GM23338 (cell line): ENCODE measurements at places on chromosomes 11 and 22. TPM values are rescaled to one million over a fixed set of nuclear protein-coding genes. Genes with fewer than 3 reads are reported as not detected.

DNA sequence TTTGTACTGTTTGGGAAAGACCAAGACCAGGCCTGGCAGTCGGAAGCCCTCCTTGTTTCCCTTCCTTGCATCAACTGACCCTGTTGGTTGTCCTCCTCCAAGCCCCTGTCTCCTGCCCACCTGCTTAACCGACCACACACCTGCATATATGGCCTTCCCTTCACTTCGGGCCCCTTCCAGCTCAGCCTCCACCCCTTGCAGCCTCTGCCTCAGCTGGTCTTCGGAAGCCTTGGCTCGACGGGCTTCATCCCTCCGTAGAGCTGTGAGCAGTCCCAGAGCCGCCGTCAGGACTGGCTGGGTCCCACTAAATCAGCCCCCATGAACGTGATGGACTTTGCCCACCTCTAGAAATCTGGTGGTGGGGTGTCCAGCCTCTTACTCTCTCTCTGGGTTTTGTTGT is 8.4 kb downstream of the NHERF4 start:
- DNase-seq = no peak
- H3K36me3 ChIP-seq = no peaks in the 10 kb centered on the region
- H3K27ac ChIP-seq = no peak overlapping the region
- H3K27me3 ChIP-seq = no peaks in the 10 kb centered on the region
- 0 out of 2 replicates have a peak, but pooled peaks cover 3% of the 10 kb centered on the region for H3K4me1 ChIP-seq

GRCh38 chr22:38032681-38033521 is 24.3 kb upstream of the PICK1 start:
- peaks cover 17% of the 10 kb centered on the region; the same call in 1 of the 2 replicates for H3K4me1 ChIP-seq
- H3K4me3 ChIP-seq = no peak overlapping the region
- no peak overlapping the region for H3K27ac ChIP-seq
- H3K36me3 ChIP-seq = no peaks in the 10 kb centered on the region

PGA4 gene
- total RNA-seq = 3.7 TPM in 1 of 2 replicates, not detected in the other

DNA sequence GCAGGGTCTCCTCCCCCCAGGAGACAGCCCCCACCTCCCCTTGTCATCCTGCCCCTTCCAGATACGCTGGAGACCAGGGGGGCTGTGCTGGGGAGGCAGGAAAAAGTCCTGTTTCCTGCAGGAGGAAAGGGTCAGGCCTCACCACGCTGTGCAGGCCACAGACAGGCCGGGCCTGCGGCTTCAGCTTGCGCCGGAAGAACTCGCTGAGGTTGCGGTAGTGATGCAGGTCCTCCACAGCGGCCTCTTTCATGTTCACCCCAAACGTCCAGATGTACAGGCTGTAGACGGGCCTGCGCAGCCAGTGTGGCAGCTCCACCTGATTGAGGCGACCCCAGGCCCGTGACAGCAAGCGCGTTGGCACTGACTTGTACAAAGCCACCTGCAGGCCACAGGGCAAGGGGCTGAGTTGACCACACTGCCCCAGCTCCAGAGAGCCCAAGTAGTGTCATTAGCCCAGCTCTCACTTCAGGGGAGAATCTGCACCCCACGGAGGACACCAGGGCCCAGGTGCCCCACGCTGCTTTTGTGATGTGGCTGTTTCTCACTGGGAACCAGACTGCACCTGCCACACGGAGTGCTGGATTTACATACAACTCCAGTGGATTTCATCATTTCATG is 40.4 kb downstream of the PISD start:
- DNase-seq = no peak
- H3K27me3 ChIP-seq = no peaks in the 10 kb centered on the region
- no peaks in the 10 kb centered on the region for H3K36me3 ChIP-seq
- no peak overlapping the region for H3K4me3 ChIP-seq
- no peak overlapping the region for H3K27ac ChIP-seq

TTLL8 gene
- total RNA-seq = not detected in 2 replicates

DNA sequence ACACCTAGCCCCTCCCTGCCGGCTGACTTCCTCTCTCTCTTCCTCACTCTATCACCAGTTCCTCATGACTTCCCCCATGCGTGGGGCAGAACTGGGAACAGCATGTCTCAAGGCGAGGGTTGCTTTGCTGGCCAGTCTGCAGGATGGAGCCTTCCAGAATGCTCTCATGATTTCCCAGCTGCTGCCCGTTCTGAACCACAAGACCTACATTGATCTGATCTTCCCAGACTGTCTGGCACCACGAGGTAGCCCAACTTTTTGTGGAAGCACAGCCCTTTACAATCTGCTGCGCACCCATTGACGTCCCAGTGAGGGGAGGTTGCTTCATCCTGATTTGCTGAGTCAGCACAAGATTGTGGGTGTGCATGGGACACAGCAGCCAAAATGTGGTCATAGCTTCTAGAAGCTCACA is 8.6 kb downstream of the TCN2 start:
- no peak overlapping the region for H3K27ac ChIP-seq
- no peaks in the 10 kb centered on the region for H3K27me3 ChIP-seq
- H3K4me3 ChIP-seq = no peak overlapping the region
- DNase-seq = no peak

TBX1 gene
- total RNA-seq = 0.23 and 0.66 TPM in 2 replicates

DNA sequence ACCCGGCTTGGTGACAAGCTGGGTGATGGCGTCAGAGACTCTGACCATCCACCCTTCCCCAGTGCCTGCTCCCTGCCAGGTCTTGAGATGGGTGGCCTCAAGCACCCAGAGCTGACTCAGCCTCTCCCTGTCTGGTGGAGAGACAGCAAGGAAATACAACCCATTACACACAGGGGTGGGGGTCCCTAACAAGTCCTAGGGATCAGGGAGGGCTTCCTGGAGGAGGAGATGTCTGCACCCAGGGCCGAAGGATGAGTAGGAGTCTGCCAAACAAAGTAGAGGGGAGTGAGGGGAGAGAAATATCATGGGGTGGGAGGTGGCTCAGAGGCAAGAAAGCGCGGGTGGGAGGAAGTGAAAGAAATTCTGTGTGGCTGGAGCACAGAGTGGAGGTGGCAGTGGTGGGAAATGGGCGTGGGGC is 6.8 kb downstream of the MAFF start:
- H3K4me1 ChIP-seq = peaks cover 3% of the 10 kb centered on the region
- H3K4me3 ChIP-seq = no peak overlapping the region

GRCh38 chr11:119195680-119196079 is 10.4 kb downstream of the NHERF4 start:
- no peaks in the 10 kb centered on the region for H3K36me3 ChIP-seq
- peak; percentile 96 for DNase-seq
- no peak overlapping the region for H3K27ac ChIP-seq
